ENCODE measurements at places on chromosomes 4 and X. TPM values are rescaled to one million over a fixed set of nuclear protein-coding genes. Genes with fewer than 3 reads are reported as not detected.
A peak's percentile ranks its signal among the peaks of the same experiment; 100 is the strongest.

GRCh38 chr4:77197831-77198230 lies 40.8 kb downstream of the CCNG2 start:
- no peak for DNase-seq
- H3K27me3 ChIP-seq: no peaks in the 10 kb centered on the region

DNA sequence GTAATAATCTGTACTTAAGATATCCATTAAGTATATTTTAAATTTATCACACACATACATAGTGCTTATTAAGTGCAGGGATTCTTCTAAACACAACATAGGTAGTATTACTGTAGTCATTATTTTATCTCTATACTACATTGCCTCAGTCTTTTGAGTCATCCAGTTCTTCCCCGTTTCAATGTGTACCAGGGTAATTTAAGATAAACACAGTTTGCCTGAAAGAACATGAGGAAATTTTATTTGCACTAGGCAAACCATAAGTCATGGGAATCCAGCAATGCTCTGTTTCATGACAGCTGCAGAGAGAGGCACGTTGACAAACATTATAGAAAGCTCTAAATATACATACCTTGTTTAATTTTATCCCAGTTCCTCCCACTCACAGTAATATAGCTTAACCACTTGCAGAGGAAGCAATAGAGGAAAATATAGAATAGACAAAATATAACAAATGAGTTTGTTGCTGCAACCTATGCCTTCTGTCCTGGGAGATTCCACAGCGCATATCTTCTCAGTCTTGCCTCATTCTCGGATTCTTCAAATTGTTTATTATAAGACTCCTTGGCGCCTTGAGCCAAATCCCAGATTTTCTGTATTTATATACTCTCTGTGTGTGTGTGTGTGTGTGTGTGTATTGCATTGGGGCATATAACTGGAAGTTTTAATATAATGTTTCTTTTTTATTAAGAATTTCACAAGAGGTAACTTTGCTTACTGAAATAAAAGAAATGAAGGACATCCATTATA lies 258.6 kb downstream of the FAM133A start:
- H3K4me1 ChIP-seq: no peaks in the 10 kb centered on the region
- H3K36me3 ChIP-seq: no peaks in the 10 kb centered on the region
- H3K4me3 ChIP-seq: no peak overlapping the region
- H3K27ac ChIP-seq: no peak overlapping the region
- DNase-seq: peak; percentile 25
- H3K27me3 ChIP-seq: no peaks in the 10 kb centered on the region

DNA sequence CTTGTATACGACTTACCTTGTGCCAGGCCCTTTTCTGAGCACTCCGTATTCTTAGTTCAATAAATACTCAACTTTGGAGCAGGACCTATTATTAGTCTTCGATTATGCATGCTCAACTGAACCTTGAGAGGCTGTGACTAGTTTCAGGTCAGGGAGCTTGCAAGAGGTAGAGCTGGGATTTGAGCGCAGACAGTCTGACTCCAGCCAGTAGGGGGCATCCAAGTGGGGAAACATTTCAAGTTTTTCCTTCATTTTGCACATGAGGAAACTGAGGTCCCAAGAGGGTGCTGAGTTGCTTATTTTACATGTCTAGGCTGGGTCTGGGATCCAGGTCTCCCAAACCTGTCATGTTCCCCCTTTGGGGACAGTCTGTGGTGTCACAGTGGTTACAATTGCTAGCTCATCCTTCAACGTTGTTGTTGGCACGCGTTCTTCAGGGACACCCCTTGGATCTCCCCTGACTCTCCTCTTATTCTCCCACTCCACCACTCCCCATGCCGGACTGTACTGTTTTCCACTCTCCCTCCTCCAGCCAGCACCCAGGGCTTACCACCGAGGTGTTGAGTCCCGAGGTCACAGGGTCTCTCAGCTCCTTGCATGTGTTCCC lies 6.7 kb upstream of the PRICKLE3 start:
- no peak overlapping the region for H3K27ac ChIP-seq
- H3K27me3 ChIP-seq: no peaks in the 10 kb centered on the region
- H3K4me1 ChIP-seq: peaks cover 10% of the 10 kb centered on the region
- peak; percentile 41 for DNase-seq

- H3K27ac ChIP-seq: no peak overlapping the region
These were observed 521.6 kb downstream of the CCSER1 start for GRCh38 chr4:90648791-90649190.

- H3K27me3 ChIP-seq: no peaks in the 10 kb centered on the region
- H3K36me3 ChIP-seq: no peaks in the 10 kb centered on the region
These were observed 22.1 kb downstream of the PIR start for GRCh38 chrX:15471028-15471427.

DNA sequence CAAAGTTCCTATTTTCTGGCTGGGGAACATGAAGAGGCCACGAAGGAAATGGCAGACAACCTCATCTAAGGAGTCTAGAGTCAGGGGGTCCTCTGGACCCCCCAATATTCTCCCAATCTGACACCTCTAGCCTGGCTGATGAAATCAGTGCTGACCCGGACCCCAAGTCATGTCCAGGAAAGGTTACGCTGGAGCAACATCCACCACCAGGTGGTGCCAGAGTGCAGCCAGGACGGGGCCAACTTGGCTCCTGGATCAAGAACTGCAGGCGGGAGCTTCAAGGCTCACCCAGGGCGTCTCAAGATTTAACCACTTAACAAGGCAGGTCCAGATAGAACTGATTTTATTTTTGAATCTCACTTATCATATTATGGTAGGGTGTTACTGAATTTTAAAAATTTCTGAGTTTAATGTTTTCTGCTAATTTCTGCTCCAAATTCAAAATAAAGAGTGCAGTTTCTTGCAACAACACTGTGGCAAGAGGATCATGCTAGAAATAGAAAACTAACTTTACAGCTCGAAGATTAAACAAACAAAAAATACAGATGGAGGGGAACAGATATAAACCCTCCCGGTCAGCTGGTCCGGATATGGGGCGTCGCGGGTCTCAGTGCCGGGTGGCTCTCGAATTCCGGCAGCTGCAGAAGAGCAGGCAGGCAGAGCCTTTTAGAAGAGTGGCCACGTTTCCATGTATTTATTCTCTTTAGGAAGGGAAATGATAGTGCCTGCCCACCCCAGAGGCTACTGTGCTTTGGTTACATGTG lies 135.5 kb downstream of the AFAP1 start:
- H3K4me1 ChIP-seq: peaks cover 32% of the 10 kb centered on the region
- H3K27me3 ChIP-seq: no peaks in the 10 kb centered on the region
- H3K27ac ChIP-seq: no peak overlapping the region
- peak; percentile 77 for DNase-seq
- no peak overlapping the region for H3K4me3 ChIP-seq

DNA sequence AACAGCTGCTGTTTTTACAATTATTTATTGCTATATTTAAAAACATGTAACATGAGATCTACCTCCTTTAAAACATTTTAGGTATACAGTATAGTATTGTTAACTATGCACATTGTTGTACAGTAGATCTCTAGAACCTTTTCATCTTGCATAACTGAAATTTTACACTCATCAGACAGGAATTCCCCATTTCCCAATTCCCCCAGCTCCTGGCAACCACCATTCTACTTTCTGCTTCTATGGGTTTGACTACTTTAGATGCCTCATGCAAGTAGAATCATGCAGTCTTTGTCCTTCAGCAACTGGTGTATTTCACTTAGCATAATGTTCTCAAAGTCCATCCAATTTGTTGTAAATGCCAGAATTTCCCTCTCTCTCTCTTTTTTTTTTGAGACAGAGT lies 9.7 kb upstream of the LSM6 start:
- no peaks in the 10 kb centered on the region for H3K4me1 ChIP-seq
- H3K4me3 ChIP-seq: no peak overlapping the region
- peak; percentile 69 for DNase-seq
- H3K27me3 ChIP-seq: no peaks in the 10 kb centered on the region
- H3K36me3 ChIP-seq: no peaks in the 10 kb centered on the region

- 0 out of 2 replicates have a peak, but pooled peaks cover 10% of the 10 kb centered on the region for H3K27me3 ChIP-seq
- H3K27ac ChIP-seq: no peak overlapping the region
- DNase-seq: no peak
- no peak overlapping the region for H3K4me3 ChIP-seq
These were observed 121.9 kb downstream of the DKK2 start for GRCh38 chr4:106914223-106914622.

DNA sequence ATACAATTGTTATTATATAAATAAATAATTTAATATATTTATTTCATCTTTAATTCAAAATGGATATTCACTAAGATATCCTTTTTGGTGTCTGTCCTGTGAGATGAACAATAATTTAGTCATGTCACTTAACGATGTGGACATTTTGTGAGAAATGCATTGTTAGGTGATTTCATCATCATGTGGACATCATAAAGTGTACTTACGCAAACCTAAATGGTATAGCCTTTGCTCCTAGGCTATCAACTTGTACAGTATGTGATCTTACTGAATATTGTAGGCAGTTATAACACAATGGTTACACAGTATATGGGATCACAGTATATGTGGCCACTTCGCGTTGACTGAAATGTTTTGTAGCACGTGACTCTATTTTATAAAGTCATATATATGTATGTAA lies 20.2 kb upstream of the CHRNA9 start:
- no peaks in the 10 kb centered on the region for H3K36me3 ChIP-seq
- DNase-seq: peak; percentile 64
- H3K27me3 ChIP-seq: no peaks in the 10 kb centered on the region
- peaks cover 46% of the 10 kb centered on the region for H3K4me1 ChIP-seq
- H3K4me3 ChIP-seq: no peak overlapping the region

GRCh38 chr4:58127680-58128079 lies 1017.5 kb upstream of the IGFBP7 start:
- H3K36me3 ChIP-seq: no peaks in the 10 kb centered on the region
- H3K27me3 ChIP-seq: peaks cover 29% of the 10 kb centered on the region
- no peak overlapping the region for H3K4me3 ChIP-seq
- no peak for DNase-seq

DNA sequence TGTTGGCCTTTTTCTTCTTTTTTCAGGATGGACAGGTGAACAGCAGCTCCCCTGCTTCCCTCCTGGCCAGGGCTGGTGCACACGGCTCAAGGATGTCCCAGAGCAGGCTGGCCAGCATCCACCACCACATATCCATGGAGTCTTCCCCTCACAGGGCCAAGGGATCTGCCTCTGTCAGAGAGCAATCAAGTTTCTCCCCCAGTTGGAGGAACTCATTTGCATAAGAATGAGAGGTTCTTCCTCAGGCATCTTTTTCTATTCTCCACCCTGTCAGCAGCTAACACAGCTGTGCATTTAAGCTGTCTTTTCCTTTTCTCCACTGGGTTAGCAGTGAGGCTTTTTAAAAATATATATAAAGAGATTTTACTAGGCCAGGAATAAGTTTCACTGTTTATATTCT lies 143.8 kb downstream of the ANAPC10 start:
- H3K36me3 ChIP-seq: no peaks in the 10 kb centered on the region
- no peaks in the 10 kb centered on the region for H3K27me3 ChIP-seq
- H3K4me1 ChIP-seq: no peaks in the 10 kb centered on the region
- no peak overlapping the region for H3K27ac ChIP-seq

DNA sequence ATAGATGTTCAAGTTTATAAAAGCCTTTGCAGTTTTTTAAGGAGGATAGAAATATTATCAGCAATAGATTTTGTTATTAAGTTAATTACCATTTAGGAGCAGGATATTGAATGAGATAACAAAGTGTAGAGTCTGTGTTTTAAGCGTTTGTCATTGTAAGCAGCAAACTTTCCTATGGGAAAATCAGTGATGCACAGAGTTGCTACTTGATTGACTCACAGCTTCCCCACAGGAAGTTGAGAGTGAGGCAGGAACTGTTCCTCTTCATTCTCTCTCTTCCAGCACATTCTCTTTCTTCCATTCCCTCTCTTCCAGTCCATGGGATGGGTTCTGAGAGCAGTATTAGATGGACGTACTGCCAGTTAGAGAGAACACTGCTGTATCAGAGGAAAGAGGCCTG lies 867.7 kb upstream of the AGA start:
- H3K27ac ChIP-seq: no peak overlapping the region
- no peak for DNase-seq
- H3K36me3 ChIP-seq: no peaks in the 10 kb centered on the region
- H3K27me3 ChIP-seq: no peaks in the 10 kb centered on the region
- no peak overlapping the region for H3K4me3 ChIP-seq
- H3K4me1 ChIP-seq: no peaks in the 10 kb centered on the region

DNA sequence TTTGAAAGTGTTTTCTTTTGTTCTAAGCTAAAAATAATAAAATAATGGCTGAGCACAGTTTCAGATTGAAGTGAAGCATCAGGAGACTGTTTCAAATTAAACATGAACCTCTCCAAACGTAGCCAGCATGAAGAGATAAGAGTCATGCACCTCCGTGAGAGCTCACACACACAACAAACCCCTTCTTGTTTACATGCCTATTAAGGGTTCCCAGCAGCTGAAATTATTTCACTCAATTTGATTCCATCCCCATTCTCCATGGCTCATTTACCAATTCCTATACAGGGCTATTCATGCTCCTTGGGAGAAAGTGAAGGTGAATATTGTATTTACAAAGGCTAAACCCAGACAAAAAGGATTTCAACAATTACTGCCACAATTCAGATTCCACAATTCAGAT lies 954.1 kb upstream of the INTU start:
- H3K36me3 ChIP-seq: no peaks in the 10 kb centered on the region
- H3K4me1 ChIP-seq: no peaks in the 10 kb centered on the region
- no peak overlapping the region for H3K4me3 ChIP-seq
- no peak for DNase-seq
- no peaks in the 10 kb centered on the region for H3K27me3 ChIP-seq
- no peak overlapping the region for H3K27ac ChIP-seq

DNA sequence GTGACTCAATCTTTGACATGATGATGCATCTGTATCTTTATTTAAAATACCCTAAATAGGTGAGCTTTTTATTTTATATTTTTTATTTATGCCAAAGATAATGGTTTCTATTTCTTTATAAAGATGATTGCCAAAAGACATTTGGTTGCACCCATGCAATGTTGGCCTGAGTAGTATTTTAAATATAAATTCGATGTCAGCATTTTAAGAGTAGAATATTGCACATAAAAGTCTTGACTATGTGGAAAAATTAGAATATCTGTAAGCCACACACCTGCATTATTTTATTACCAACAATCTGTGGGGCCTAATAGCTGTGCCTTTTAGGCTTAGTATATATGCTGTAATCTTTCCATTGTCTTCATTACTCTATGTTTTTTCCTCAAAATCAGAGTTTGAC lies 91.4 kb downstream of the CPXCR1 start:
- H3K36me3 ChIP-seq: no peaks in the 10 kb centered on the region
- H3K27me3 ChIP-seq: no peaks in the 10 kb centered on the region
- no peak overlapping the region for H3K4me3 ChIP-seq
- no peak overlapping the region for H3K27ac ChIP-seq

DNA sequence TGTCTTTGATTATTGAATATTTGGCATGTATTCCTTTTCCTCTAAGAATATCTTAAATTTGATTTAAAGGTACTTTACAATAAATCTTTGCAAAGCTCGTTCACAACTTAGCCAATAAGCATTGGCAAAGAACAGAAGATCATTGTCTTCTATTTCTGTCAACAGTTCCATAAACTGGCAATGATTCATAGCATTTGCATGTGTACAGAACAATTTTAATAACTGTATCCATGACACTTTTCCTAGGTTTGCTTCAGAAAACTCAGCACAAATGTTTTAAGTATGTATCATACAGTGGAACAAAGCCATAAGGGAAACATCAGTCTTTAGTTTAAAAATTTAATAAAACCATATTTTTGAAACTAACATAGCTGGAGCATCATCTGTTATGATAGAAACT lies 462.7 kb upstream of the RPS6KA3 start:
- peaks cover 33% of the 10 kb centered on the region for H3K4me1 ChIP-seq
- no peak overlapping the region for H3K4me3 ChIP-seq
- no peaks in the 10 kb centered on the region for H3K27me3 ChIP-seq
- peak overlapping the region; percentile 54 for H3K27ac ChIP-seq
- H3K36me3 ChIP-seq: no peaks in the 10 kb centered on the region
- DNase-seq: peak; percentile 77

The NPY5R gene
- total RNA-seq: not detected

The GUCY2F gene
- not detected for total RNA-seq

The HMGB2 gene
- 139 TPM for total RNA-seq

The F11 gene
- not detected for total RNA-seq

The GSX2 gene
- not detected for total RNA-seq

The FAM184B gene
- total RNA-seq: 0.47 TPM

The DIPK2B gene
- 0.40 TPM for total RNA-seq

The FGFBP2 gene
- not detected for total RNA-seq
